Activated naive CD4-positive, alpha-beta T cell treated with anti-CD3 and anti-CD28 coated beads, Interleukin-2, amount 10 ng/mL, durations not matched to agents 5 hours and 36 hours (primary cell): ENCODE measurements at places on chromosomes 2 and 18. TPM values are rescaled to one million over a fixed set of nuclear protein-coding genes. Genes with fewer than 3 reads are reported as not detected.

FLACC1 gene
- total RNA-seq: 4.9 TPM

HOXD11 gene
- not detected for total RNA-seq

ITPRIPL1 gene
- 27.9 TPM for total RNA-seq

PTH2R gene
- total RNA-seq: not detected

PROKR1 gene
- not detected for total RNA-seq

PRLH gene
- not detected for total RNA-seq

CERKL gene
- not detected for total RNA-seq

KCNG2 gene
- total RNA-seq: not detected

SCYGR4 gene
- not detected for total RNA-seq

SAG gene
- 0.55 TPM for total RNA-seq

SLC11A1 gene
- total RNA-seq: 0.46 TPM

PRR30 gene
- not detected for total RNA-seq

CFAP65 gene
- total RNA-seq: not detected

NT5DC4 gene
- not detected for total RNA-seq

ZDBF2 gene
- total RNA-seq: 14.3 TPM

SERPINB11 gene
- total RNA-seq: not detected
